Stimulated activated CD8-positive, alpha-beta memory T cell treated with anti-CD3 and anti-CD28 coated beads, Interleukin-2, amount 100 ng/mL, for 48 hours (primary cell): ENCODE measurements at places on chromosomes 6 and 20.

DNA sequence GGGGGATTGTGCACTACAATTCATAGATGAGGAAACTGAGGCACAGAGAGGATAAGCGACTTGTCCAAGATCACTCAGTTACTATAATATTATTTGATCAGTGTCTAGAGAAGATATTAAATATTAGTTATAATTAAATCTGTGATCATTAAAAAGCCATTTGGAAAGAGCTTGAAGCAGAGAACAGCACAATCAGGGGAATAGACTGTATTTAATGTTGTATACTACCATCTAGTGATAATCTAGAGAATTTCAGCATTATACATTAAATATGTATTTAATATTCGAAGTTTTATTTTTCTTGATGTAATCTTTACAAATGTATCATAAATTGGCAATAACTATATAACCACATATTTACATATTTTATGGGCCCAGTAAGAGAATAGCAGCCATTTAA is 20.1 kb upstream of the MTCL3 start:
- no peak for DNase-seq

- DNase-seq = no peak
Observed at GRCh38 chr20:6632187-6632586, 135.3 kb upstream of the BMP2 start.

DNA sequence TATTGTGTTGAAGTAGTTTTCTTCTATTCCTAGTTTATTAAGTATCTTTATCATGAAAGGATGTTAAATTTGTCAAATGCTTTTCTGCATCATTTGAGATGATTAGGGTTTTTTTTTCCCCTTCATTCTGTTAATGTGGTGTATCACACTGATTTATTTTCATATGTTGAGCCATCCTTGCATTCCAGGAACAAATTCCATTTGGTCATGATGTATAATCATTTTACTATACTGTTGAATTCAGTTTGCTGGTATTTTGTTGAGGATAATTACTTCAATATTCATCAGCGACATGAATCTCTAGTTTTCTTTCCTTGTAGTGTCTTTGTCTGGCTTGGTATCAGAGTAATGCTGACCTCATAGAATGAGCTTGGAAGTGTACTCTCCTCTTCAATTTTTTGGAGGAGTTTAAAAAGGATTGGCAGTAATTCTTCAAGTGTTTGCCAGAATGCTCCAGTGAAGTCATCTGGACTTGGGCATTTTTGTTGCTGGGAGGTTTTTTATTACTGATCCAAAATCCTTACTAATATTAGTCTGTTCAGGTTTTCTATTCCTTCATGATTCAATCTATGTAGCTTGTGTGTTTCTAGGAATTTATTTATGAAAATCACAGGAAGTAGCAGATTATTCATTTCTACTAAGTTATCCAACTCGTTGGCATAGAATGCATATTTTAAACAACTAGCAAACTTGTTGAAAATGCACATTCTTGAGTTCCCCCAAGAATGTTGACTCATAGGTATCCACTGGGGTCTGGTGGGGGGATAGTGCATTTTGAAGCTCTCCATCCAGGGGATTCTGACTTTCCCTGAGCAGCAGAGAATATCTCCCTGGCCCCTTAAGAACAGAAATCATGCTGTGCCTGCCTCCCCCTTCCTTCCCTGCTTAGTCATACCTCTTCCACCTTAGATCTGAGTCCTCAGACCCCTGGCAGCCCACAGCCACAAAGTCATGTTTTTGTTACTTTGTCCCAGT is 187.1 kb downstream of the BMP7 start:
- DNase-seq = no peak

GRCh38 chr20:45020236-45020886 is 54.0 kb downstream of the STK4 start:
- no peak for DNase-seq

- DNase-seq = no peak
Observed at GRCh38 chr6:168126566-168127383, 47.8 kb upstream of the FRMD1 start.
